ENCODE measurements at places on chromosomes 5 and 9. TPM values are rescaled to one million over a fixed set of nuclear protein-coding genes. Genes with fewer than 3 reads are reported as not detected.

GRCh38 chr9:36940500-36940853, 93.6 kb downstream of the PAX5 start:
- DNase-seq = no peak

DNA sequence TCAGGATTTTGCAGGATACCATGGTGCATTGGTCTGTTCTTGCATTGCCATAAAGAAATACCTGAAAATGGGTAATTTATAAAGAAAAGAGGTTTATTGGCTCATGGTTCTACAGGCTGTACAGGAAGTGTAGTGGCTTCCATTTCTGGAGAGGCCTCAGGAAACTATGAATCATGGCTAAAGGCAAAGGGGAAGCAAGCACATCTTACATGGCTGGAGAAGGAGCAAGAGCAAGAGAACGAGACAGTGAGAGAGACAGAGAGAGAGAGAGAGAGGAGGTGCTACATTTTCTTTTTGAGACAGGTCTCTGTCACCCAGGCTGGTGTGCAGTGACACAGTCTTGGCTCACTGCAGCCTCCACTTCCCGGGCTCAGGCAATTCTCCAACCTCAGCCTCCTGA, 43.9 kb downstream of the P4HA2 start:
- DNase-seq = no peak

DNA sequence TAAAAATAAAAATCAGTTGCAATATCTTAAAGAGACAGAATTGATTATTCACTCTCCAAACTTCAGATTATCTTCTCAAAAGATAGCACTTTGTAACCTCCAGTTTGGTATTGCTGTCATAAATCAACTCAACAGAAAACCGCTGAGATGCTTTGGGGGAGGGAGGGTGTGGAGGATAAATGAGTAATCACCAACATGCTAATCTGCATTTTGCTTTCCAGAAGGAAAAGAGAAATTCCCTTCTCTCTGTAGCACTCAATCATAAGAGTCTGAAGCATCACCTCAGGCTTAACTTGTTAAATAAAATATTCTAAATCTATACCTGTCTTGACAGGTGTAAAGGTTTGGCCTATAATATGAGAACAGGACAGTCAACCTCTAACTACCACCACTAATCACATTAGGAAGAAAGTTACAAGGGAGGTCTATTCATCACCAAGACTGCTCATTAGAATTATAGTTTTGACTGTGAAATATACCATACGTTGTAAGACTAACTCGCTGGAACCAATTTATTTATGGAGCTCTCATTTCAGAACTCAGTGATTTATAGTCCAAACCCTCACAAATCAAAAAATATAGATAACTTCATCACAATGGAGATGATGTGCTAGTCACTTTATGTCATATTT, 89.0 kb downstream of the PIK3R1 start:
- peak; percentile 9 for DNase-seq

C6 gene
- not detected for total RNA-seq

DNA sequence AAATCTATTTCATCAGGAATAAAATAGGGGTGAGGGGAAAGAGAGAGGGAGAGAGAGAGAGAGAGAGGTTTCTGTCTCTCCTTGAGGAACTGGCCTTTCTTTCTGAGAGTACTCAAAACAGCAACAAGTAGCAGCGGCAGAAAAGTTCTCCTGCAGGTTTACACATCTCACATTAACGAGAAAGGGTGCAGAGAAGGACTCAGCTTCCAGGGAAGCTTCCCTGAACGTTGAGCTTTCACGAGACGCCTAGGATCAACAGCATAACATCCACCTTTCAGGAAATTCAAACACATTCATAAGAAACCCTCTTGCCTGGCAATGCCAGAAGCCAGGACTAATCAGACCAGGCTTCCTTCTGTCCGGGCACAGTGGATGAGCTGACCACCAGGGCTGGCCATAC, 162.9 kb downstream of the ZDHHC21 start:
- no peak for DNase-seq

GABRA1 gene
- total RNA-seq = not detected

- peak; percentile 1 for DNase-seq
These were observed 213.3 kb upstream of the FBXL7 start for GRCh38 chr5:15286650-15287049.

DPYSL3 gene
- total RNA-seq = 16.4 TPM

GRCh38 chr5:142800776-142801494, 30.8 kb downstream of the ARHGAP26 start:
- DNase-seq = no peak

PCDHA5 gene
- total RNA-seq = 0.05 TPM
